ENCODE measurements at places on chromosomes 16 and 17.

GRCh38 chr17:47165137-47165536 lies 24.0 kb downstream of the CDC27 start:
- no peak for DNase-seq

- DNase-seq, result no peak
These were observed 507 bp downstream of the FHOD1 start for GRCh38 chr16:67246756-67247191.

GRCh38 chr17:43366891-43367736 lies 31.7 kb upstream of the ARL4D start:
- DNase-seq, result no peak

DNA sequence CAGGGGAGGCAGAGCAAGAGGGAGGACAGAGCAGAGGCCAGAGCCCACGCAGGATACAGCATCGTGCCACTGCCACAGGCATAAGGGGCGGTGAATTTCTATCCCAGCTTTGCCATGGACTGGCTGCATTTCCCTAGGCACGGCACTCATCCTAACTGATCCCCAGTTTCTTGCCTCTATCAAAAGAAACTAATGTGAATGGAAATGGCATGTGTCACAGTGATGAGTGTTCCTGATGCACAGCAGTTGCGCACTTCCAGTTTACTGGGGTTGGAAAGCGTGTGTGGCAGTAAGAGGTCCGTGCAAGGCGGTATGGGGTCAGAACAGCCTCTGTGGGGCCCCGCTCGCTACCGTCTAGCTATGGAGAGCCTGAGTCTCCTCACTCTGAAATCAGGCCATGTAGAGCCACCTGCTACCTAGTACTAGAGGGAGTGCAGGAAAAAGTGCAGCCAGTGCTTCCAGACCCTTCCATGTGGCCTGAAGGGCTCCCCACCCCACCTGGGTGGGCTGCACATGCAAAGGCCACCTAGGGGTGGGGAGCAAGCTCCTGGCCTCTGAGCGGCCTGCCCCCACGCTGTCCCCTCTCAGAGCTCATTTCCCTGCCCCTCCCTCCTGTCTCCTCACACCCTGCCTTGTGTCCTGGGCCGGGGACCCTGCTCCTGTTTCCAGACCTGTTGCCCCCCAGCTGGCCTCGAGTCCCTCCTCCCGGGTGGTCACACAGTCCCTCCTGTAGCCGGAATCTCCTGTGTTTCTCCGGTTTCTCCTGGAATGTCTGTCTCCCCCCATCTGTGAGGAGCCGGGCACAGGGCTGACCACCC lies 5.0 kb upstream of the KCNJ18 start:
- DNase-seq, result no peak

- no peak for DNase-seq
These were observed 88.3 kb upstream of the DNAH17 start for GRCh38 chr17:78665387-78665951.

- DNase-seq, result no peak
These were observed 4.3 kb upstream of the ZNF750 start for GRCh38 chr17:82843904-82844680.

- DNase-seq, result no peak
These were observed 521 bp downstream of the GGA2 start for GRCh38 chr16:23509782-23510163.

DNA sequence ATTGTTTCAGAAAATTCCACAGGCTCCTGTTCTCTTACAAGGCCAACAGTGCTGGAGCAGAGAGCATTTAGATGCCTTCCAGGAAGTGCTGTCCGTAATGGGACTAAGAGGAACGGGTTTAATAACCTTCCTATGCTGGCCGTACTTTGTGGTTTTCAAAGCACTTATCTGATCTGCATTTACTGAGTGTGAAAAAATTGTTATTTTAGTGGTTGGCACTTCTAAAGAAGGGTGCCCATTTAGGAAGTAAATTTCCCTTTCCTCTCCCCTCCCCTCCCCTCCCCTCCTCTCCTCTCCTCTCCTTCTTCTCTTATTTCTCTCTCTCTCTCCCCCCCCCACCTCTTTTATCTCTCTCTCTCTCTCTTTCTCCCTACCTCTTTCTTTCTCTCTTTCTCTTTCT lies 72.0 kb upstream of the DNAJA2 start:
- DNase-seq, result no peak

DNA sequence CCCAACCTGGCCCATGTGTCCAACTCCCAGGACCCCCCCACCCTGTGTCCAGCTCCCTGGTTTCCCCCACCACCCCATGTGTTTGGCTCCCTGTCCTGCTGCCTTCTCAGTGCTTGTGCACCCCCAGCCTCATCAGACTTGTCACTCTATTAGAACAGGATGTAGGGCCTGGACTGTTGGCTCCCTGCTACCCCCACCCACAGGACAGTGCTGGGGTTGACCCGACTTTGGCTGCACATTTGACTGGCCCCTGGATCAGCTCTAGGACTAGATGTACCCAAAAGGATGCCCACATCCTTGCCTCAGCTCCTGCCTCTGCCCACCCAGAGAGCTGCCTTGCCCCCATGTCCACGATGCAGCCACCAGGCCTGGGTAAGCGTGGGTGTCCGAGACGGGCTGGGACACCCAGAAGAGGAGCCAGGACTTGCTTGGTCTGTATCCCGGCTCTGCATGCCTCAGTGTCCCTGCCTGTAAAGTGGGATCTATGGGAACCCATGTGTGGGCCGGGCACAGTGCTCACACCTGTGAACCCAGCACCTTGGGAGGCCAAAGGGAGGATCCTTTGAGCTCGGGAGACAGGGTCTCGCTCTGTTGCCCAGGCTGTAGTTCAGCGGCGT lies 1.5 kb upstream of the CCDC57 start:
- no peak for DNase-seq

DNA sequence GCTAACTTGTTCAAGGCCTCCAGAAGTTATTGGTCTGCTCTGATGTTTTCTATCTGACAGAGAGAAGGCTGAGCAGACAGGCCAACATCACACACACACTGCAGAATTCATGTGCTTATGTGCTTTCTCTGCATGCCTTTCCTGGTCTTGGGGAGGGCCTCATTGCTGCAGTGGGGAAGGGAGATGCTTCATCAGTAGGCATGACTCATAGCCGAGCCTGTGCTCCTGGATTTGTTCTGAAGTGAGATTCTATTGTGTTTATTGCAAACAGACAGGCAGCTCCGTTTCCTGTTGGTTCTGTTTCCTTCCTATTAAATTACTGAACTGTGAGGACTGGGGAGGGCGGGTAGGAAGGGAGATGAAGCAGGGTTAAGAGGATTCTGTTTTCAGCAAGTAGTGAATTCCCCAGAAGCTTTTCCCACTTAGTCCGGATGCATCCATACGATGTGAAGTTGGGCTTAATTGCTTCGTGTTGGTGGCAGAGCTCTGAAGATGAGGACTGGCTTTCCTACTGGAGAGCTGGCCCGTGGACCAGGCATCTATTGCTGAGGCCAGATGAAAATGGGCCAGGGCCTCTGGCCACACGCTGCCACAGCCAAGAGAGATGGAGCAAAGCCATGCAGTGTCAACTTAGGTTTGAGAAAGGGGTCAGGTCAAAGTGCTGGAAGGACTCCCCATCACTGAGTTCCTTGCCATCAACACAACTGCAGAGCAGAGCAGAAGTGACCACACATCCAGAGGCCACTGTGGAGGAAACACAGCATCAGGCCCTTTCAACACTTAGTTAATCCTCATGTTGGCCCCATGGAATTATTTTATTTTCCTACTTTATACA lies 179.3 kb downstream of the UTP18 start:
- no peak for DNase-seq

- DNase-seq, result no peak
These were observed 1.5 kb upstream of the ABCC12 start for GRCh38 chr16:48157302-48157701.

All from activated T-cell treated with anti-CD3 and anti-CD28 coated beads for 48 hours (primary cell).